ENCODE measurements at places on chromosomes 12 and 14.

DNA sequence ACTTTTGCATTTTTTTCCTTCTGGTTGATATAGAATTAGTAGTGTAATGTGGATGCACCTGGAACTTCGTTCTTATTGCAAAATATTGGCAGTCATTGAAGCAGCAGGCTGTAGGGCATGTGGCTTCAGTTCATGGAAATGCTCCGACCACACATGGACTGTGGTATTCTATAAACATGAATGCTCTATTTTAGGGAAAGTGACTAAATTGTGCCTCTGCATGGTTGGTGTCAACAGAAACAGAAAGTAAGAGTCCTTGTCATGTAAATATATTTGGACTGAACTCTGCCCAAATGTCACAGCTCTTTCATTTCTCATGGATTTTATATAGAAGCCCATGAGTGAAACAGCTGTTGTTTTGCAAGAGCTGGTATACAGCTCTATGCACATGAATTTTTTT, 917.0 kb downstream of the LRFN5 start:
- DNase-seq, result no peak

DNA sequence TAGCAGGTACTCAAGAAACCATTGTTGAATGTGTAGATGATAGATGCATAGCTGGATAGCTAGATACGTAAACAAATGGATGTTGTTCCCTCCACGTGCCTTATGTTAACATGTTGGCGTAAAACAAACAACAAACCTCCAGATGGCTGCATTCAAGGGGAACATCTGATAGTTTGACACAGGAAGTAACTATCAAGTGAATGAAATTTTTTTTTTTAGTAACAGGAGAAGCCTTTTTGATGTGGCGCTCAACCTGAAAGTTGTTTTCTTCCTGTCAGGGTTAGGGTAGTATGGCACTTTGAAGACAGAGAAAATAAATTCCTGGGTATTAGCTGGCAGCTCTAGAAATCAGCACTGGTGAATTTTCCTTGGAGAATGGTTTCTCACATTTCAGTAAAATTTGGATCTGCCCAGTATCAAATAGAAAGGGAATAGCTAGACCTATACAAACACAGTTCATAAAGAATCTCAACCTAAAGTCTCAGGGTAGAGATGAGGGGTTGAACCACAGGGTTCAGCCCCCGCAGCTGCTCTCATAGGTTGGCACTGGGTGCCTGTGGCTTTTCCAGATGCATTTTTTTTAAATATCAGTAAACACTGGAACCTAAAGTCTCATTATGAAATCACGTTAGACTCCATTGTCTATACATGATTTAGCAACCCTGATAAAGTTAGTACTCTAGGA, 18.8 kb upstream of the RAP1B start:
- DNase-seq, result no peak

DNA sequence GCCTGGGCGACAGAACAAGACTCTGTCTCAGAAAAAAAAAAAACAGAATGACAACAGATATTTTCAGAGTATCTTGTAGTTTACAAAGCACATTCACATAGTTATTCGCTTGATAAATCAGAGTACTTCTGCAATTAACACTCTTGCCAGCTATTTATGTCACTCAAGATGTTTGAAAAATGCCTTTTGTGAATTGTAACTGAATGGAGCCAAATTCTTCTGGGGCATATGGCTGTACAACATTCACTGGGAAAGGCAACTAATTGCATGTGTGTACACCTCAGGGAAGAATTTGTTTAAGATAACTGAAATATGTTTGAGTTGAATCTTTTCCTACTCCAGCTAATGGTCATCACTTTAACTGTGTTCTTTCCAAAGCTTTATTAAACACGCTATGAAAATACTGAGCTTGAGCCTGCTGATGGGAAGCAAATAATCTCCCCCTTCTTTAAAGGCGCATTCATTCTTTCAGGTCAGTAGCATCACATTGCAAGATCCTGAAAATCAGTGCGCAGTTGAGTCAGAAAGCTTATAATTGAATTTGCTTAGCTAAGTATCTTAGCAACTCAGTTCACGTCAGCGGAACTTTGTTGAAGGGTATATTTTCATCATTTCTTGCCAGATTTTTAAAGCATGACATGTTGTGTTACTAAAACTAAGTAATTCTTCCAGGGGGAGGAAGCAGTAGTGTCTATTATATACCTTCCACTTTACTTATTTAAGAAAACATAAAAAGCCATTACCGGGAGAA, 66.6 kb downstream of the SINHCAF start:
- DNase-seq, result no peak

DNA sequence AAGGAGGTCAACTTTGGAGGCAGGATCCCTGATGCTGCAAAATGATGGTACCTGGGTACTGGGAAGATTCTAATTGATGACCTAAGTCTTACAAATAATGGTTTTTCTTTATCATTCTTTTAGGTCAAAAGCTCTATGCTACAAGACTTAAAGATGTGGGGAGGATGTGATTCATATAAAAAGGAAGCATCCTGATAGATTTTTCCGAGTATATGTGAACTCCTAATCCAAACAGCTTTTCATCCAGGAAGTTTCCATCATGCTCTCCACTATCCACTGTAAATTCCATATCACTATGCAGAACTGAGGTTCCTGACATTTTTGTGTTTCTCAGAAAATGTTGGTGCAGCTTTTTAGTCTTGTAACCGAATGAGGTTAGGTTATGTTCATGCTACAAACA, 293.2 kb downstream of the PAWR start:
- DNase-seq, result no peak

DNA sequence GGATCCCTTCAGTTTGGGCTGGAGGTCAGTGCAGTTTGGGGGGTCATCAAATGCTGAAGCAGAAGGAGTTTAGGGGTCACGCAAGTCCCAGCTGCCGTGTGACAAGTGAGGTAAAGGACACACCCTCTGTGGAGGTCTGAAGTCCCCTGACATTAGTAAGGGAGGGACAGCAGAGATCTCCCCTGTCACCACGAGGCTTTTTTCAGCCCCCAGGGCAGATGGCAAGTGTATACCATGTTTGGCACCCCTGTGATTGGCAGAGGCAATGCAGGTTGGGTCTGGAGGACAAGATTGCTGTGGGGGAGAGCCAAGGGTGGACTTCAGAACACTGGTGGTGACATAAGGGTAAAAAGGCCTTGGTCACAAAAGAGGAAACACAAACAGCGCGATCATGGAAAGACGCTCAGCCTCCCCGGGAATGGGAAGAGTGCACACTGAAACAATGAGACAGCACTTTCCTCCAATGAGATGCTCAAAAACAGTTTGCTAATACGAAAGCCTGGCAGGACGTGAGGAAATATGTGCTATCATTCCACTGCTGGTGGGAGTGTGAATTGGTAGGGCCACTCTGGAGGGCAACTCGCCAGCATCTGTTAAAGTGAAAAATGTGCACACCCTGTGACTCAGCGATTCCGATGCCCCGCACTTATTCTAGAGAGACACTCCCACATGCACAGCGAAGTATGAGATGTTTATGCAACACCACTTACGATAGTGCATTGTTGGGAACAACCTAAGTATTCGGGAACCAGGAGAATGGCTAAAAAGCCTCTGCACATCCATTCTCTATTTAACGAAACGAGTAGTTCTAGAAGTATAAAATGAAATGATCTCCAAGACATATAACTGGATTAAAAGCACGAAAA, 14.4 kb upstream of the CD27 start:
- DNase-seq, result no peak

DNA sequence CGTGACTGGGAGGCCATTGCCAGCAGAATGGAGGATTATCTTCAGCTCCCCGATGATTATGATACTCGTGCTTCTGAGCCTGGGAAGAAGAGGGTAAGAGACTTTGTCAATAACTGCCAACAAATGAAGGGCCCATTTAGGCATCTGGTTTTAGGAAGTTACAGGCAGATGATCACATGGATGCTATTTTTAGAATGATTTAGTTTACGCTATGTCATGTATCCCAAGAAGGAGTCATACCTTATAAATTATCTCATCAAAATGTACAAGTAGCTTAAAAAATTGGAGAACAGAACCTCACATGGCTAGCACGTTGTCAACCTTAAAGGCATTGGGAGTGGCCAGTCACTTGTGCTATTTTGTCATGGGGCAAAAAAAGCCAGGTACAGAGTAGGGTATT, 46.7 kb downstream of the PROX2 start:
- DNase-seq, result no peak

DNA sequence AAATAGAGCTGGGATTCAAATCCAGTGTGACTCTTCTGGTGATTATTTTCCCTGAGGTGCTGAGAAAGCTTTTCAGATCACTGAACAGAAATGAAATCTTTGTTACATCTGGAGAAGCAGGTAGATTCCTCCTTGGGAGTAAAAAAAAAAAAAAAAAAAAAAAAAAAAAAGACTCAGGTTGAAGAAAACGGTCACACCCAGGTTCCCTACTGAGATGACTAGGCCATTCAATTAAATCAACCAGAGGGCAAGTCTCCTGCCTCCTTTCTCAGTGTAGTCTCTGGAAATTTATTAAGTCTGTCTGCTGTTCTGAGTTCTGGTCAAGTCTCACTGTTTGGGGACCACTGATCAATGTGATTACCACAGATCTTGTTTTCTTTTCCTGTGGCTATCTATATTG, 24.0 kb downstream of the ARG2 start:
- no peak for DNase-seq

- no peak for DNase-seq
These were observed 120.6 kb downstream of the DUSP6 start for GRCh38 chr12:89231686-89232085.

DNA sequence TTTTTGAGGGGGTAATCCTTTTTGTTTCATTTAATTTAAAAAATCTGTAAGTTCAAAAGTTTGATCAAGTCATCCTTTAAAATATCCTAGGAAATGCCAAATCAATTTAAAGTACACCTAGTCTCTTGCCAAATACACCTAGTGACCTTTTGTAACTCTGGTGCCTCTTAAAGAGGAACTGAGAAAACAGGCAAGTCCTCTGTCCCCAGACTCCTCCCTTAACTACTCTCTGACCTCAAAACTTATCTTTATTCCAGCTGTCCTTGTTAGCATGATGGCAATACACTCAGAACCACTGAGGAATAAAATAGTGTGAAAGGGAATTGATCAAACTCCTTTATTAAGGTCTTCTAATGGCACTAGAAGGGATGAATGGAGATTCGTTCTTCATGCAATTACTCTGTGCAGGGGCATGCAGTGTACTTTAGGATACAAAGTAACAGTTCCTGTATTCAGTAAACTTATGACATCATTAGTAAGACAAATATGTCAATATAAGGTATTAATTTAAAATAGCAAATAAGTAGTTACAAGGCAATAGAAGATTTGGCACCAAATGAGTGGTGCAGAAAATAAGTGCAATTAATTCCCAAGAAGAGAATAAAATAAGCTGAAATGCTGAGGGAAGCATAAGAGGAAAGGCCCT, 3.3 kb downstream of the FAR2 start:
- DNase-seq, result no peak

DNA sequence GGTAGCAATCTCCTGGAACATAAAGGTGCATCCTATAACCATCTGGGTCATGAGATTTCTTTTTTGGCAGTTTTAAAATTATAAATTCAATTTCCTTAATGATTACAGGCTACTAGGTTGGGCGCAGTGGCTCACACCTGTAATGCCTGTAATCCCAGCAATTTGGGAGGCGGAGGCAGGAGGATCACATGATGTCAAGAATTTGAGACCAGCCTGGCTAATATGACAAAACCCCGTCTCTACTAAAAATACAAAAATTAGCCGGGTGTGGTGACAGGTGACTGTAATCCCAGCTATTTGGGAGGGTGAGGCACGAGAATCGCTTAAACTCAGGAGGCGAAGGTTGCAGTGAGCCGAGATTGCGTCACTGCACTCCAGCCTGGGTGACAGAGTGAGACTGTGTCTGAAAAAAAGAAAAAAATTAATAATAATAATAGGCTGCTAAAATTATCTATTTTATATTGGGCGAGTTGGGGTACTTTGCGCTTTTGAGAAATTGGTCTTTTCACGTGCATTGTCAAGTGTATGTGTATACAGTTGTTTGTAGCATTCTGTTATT, 17.2 kb upstream of the ARF6 start:
- no peak for DNase-seq

DNA sequence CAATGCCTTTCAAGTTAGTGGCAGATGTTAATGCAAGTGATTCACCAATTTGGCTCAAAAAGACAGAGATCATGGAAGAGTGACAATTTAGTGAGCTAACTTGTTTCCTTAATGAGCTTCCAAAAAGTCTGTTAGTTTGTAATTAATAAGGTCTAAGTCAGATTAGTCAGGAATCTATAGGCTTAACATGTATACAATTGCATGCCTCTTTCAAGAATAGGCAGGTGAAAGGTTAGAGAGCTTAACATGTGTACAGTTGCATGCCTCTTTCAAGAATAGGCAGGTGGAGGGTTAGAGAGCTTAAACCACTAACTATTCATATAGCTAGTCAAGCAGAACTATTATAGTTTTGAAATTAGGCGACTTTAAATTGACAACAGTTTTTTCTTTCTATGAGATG, 663.8 kb downstream of the C12orf50 start:
- DNase-seq, result no peak

DNA sequence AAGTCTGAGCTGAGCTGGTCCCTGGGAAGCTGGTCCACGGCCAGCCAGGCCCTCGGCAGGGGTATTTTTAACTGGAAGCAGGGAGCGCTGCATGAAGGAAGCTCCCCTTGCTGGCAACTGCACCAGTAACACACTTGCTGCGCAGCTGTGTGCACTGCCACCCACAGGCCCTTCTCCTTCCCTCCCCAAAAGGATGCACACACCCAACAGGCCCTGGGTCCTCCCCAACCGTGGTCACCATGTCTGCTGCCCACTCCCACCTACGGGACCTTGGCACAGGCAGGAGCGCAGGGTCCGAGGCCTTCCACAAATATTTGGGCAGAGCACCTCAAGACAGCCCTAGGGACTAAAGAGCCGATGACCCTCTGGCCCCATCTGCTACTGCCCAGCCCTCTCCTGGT, 157.0 kb upstream of the PRMT8 start:
- no peak for DNase-seq

DNA sequence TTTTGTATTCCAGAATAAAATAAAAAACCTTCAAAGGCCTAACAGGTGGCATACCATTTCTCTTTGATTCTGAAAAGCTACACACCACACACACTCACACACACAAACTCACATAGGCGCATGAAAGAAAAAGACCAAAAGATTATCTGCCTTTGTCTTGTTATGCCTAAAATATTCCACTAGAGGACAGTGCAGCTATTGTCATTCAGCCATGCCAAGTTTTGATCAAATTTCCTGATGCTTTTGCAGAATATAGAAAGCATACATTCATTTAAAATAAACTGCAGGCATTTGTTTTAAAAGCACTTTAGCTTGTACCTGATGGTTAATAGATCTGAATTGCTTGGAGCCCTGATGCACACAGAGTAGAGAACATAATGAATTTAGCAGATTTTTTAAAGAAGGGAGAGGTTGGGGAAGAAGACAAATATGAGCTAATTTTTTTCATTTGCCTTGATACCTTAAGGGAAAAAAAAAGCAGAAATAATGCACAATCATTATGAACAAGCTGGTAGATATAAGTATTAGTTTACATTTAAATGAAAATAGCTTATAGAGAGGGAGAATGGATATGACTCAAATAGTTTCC, 1766.9 kb upstream of the SEL1L start:
- DNase-seq, result no peak

All from activated T-helper 1 cell treated with anti-CD3 and anti-CD28 coated beads, Interleukin-2, amount 50 U/mL, for 16 hours (primary cell).